Lung (tissue), 17 donors: ENCODE measurements at places on chromosomes 7 and 10. TPM values are rescaled to one million over a fixed set of nuclear protein-coding genes. Genes with fewer than 3 reads are reported as not detected.

Gene STK31
- total RNA-seq = 0.74 TPM

GRCh38 chr7:103474956-103475355 lies 28.9 kb upstream of the SLC26A5 start:
- DNase-seq = peak; percentile 68
- H3K27ac ChIP-seq = no peak overlapping the region
- H3K4me3 ChIP-seq = no peak overlapping the region

GRCh38 chr10:126309228-126309883 lies 78.9 kb downstream of the ADAM12 start:
- H3K27me3 ChIP-seq = no peaks in the 10 kb centered on the region
- H3K4me1 ChIP-seq = no peaks in the 10 kb centered on the region
- DNase-seq = peak; percentile 35

Gene FZD1
- 17.2 TPM for total RNA-seq

DNA sequence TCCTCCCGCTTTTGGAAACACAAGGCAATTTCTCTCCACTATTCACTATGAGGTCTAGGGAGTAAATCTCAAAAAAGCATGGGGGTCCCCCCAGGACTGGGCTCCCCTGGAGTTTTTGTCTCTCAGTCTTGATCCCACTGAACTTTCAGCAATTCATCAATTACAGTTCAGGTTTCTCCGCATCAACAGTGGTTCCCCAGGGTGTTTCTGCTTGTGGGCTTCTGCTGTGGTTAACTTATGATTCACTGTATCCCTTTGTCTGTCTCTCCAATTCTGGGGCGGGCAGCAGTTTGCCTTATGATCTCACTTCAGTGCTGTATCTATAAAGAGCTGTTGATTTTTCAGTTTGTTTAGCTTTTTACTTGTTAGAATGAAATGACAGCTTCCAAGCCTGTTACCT lies 142.6 kb upstream of the CDC14C start:
- no peak overlapping the region for H3K4me3 ChIP-seq
- H3K27me3 ChIP-seq = no peaks in the 10 kb centered on the region
- DNase-seq = no peak
- no peaks in the 10 kb centered on the region for H3K4me1 ChIP-seq
- H3K36me3 ChIP-seq = no peaks in the 10 kb centered on the region

DNA sequence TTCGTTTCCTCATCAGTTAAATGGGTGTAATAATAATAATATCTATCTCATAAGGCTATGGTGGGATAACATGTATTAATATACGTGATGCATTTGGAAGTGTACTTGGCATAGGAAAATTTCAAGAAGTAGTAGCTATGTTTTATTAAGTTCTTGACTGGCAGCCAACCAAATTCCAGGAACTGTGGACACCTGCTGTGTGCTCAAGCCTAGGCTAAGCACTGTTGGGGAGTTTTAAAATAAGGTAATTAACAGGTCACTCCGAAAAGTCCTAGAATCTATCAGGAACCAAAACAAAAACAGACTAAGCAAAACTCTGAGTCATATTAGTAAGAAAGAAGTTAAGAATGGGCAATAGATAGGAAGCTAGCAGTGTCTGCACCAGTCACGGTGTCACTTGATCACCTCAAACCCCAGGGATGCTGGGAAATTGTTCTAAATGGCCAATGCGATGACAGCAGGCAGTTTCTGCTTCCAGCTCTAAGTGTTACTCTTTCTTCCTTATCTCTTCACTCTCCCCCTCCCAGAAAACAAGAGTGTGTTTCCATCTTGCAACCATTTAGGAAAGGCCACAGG lies 92.0 kb upstream of the GDF10 start:
- no peaks in the 10 kb centered on the region for H3K27me3 ChIP-seq
- no peak overlapping the region for H3K4me3 ChIP-seq
- H3K36me3 ChIP-seq = no peaks in the 10 kb centered on the region
- no peak for DNase-seq

Gene TMEM273
- 22.7 TPM for total RNA-seq

GRCh38 chr7:23021596-23021995 lies 7.7 kb upstream of the HYCC1 start:
- no peak overlapping the region for H3K27ac ChIP-seq
- peaks cover 50% of the 10 kb centered on the region for H3K4me1 ChIP-seq
- DNase-seq = no peak

DNA sequence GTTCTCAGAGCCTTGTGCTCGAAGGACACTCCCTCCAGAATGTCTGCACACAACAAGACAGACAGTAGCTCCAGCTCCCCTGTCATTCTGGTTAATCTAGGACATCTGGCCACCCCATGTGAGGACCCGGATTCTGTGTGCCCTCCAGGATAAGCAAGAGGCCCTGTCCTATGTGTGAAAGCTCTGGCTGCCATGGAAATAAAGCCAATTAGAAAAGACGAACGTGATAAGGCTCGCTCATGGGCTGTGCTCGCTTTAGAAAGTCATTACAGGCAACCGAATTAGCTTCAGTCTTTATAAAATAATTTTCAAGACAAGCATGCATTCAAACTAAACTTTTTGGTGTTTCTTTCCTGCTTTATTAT lies 263.4 kb downstream of the INHBA start:
- no peaks in the 10 kb centered on the region for H3K4me1 ChIP-seq
- no peak overlapping the region for H3K4me3 ChIP-seq
- DNase-seq = no peak
- no peaks in the 10 kb centered on the region for H3K27me3 ChIP-seq

DNA sequence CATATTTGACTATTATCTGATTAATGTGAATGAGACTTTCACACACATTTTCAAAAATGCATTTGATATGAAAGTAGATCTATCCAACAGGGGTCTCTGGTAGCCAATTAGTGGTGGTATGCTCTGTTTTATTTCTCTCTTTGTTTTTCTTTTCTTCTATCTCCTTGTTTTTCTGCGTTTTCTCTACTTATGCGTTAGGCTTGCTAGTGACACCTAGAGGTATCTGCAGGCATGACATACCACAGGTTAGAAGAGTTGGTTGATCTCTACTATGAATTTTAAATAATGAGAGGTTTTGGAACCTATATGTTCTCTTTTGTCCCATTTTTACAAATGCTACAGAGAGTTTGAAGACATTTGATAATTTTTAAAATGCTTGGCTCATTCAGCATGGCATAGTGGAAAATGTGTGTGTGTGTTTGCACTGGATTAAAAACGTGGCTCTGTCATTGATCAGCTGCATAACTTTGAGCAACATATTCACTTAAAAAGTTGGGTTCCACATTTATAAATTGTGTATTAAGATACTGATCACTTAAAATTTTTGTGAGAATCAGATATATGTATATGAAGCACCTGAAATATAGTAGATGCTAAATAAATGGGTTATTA lies 28.1 kb upstream of the PLXDC2 start:
- peak; percentile 48 for DNase-seq
- no peaks in the 10 kb centered on the region for H3K36me3 ChIP-seq
- no peak overlapping the region for H3K4me3 ChIP-seq
- H3K4me1 ChIP-seq = no peaks in the 10 kb centered on the region
- no peaks in the 10 kb centered on the region for H3K27me3 ChIP-seq

Gene GPC2
- total RNA-seq = 2.1 TPM

GRCh38 chr7:2979951-2980350 lies 63.7 kb downstream of the CARD11 start:
- H3K36me3 ChIP-seq = no peaks in the 10 kb centered on the region
- no peak for DNase-seq
- H3K27ac ChIP-seq = no peak overlapping the region
- no peak overlapping the region for H3K4me3 ChIP-seq
- H3K27me3 ChIP-seq = peaks cover 3% of the 10 kb centered on the region

GRCh38 chr10:90051474-90051873 lies 350.1 kb downstream of the KIF20B start:
- H3K36me3 ChIP-seq = no peaks in the 10 kb centered on the region
- no peak overlapping the region for H3K27ac ChIP-seq
- H3K27me3 ChIP-seq = no peaks in the 10 kb centered on the region
- peaks cover 4% of the 10 kb centered on the region for H3K4me1 ChIP-seq
- no peak for DNase-seq

Gene CCDC172
- not detected for total RNA-seq

DNA sequence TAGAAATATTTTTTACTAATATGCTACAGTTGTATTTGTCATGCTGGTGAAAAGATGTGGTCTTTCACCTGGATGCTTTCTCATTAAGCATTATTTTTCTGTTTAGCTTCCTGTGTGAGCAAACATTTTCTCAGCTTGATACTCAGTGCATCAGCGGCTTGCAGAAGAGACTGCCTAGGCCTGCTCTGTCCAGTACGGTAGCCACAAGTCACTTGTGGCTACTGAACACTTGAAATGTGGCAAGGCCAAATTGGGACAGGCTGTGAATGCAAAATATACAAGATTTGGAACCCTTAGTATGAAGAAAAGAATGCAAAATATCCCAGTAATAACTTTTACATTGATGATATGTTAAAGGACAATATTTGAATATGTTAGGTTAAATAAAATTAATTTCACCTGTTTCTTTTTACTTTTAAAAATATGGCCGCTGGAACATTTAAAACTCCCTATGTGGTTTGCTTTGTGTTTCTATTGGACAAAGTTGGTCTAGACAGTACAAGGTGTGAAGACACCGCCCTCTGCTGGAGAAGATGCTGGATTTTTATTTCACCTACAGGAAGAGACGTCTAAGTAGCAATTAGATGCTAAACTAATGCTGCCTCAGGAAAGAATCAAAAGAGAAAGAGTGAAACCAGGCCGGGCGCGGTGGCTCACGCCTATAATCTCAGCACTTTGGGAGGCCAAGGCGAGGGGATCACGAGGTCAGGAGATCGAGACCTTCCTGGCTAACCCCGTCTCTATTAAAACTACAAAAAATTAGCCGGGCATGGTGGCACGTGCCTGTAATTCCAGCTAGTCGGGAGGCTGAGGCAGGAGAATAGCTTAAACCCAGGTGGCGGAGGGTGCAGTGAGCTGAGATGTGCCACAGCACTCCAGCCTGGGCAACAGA lies 5.3 kb downstream of the SRGN start:
- no peaks in the 10 kb centered on the region for H3K4me1 ChIP-seq
- H3K4me3 ChIP-seq = no peak overlapping the region
- peak; percentile 80 for DNase-seq
- no peaks in the 10 kb centered on the region for H3K36me3 ChIP-seq
- no peak overlapping the region for H3K27ac ChIP-seq

Gene SPDYE8
- 0.11 TPM for total RNA-seq

DNA sequence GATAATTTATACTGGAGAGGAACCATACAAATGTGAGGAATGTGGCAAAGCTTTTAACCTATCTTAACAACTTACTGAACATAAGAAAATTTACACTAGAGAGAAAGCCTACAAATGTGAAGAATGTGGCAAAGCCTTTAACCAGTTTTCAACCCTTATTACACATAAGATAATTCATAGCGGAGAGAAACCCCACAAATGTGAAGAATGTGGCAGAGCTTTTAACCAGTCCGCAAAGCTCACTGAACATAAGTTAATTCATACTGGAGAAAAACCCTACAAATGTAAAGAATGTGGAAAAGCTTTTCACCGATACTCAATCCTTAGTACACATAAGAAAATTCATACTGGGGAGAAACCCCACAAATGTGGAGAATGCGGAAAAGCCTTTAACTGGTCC lies 37.9 kb downstream of the ZNF138 start:
- no peak overlapping the region for H3K27ac ChIP-seq
- H3K4me3 ChIP-seq = no peak overlapping the region
- DNase-seq = no peak
- H3K27me3 ChIP-seq = no peaks in the 10 kb centered on the region
- no peaks in the 10 kb centered on the region for H3K4me1 ChIP-seq

GRCh38 chr10:20916976-20917375 lies 19.9 kb upstream of the NEBL start:
- no peak overlapping the region for H3K27ac ChIP-seq
- H3K4me1 ChIP-seq = no peaks in the 10 kb centered on the region
- DNase-seq = no peak
- no peaks in the 10 kb centered on the region for H3K27me3 ChIP-seq
- H3K4me3 ChIP-seq = no peak overlapping the region
